Psoas muscle (tissue), 8 donors: ENCODE measurements at places on chromosomes 5 and 9. TPM values are rescaled to one million over a fixed set of nuclear protein-coding genes. Genes with fewer than 3 reads are reported as not detected.

DNA sequence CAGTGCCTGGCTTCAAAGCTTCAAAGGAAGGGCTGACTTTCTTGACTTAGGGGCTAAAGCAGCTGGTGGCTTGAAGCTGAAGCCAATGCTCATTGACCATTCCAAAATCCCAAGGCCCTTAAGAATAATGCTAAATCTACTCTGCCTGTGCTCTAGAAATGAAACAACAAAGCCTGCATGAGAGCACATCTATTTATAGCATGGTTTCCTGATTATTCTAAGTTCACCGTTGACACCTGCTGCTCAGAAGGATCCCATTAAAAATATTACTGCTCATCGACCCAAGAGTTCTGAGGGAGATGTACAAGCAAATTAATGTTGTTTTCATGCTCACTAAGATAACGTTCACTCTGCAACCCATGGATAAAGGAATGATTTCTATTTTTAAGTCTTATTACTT, 6.7 kb downstream of the TMEM174 start:
- no peak for DNase-seq

GRCh38 chr9:33080534-33080933, 4.1 kb upstream of the SMU1 start:
- no peak for DNase-seq

- no peak for DNase-seq
Measured at GRCh38 chr5:145586661-145587307, 248.4 kb downstream of the PRELID2 start.

DNA sequence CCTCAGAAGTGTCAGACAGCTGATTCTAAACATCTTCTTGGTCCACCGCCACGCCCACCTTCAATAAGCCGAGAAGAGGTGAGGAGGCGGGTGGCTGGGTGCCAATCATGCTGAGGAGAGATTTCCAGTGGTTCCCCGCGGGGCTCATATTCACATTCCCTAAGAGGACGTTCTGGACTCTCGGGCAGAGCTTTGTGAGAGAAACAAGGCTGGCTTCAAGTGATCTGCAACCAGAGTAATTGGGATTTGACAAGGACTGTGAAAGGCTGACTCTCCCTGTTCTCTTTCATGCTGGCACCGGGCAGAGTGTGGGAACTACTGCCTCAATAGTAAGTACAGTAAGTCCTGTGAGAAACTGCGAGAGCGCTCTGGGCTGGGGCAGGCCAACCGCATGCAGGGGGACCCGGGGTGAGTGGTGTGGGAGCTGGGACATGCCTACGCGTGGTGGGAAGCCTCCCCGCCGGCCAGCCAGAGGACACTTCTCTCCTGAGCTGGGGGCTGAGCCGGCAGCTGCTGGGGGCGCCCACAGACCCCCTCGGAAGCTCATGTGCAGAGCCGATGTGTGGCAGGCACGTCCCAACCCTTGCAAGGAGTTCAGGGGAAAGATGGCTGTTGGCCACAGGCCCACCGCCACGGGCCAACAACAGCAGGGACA, 110.9 kb downstream of the LIFR start:
- DNase-seq, result peak; percentile 79

Gene IL13
- polyA plus RNA-seq, result not detected

Gene PALM2AKAP2
- 0.17 TPM for polyA plus RNA-seq

Gene C9
- not detected for polyA plus RNA-seq

Gene GRIN1
- not detected for polyA plus RNA-seq

Gene RLN2
- 0.17 TPM for polyA plus RNA-seq

Gene SPATA31C1
- not detected for polyA plus RNA-seq

Gene ALDOB
- polyA plus RNA-seq, result 4.3 TPM

Gene AGTPBP1
- 18.5 TPM for polyA plus RNA-seq
